Nephron progenitor cell (in vitro differentiated cells): ENCODE measurements at places on chromosomes 2 and 18.

DNA sequence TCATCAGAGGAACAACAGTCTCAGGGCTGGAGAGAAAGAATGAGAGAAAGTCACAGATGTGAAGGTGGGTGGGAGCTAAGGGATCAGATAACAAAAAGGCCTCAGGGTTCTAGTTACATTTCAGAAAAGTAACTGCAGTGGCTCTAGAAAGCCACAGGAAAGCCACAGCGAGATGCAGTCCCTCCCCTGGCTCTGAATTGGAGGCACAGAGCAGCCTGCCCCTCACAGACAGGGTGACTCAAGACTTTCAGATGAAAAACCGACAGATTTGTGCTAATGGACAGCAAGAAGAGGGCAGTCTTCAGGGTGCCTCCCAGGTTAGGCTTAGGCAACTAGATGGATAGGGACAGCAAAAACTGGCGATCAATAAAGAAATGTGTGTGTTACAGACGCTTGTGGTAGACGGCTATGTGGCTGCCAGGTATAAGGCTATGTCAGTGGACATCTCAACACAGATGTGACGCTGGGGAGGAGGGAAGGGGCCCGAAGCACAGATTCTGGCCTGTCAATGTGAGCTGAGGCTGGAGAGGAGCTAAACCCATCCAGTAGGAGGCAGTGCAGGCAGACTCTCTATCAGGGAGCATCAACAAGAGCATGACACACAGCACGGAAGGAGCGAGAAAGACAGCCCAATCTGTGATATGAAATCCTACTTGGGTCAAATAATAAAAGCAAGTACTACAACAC, 26.2 kb downstream of the UNC50 start:
- peak; percentile 41 for DNase-seq

DNA sequence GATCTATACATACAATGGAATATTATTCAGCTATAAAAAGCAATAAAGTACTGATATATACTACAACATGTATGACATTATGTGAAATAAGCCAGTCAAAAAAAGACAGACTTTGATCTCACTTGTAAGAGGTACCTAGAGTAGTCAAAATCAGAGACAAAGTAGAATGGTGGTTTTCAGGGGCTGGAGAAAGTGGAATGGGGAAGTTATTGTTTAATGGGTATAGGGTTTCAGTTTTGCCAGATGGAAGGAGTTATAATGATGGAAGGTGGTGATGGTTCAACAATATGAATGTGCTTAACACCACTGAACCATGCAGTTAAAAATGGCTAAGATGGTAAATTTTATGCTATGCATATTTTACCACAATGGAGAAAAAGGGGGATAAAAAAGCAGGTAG, 6.3 kb downstream of the COBLL1 start:
- no peak for DNase-seq

GRCh38 chr2:30580391-30580790, 133.3 kb downstream of the LCLAT1 start:
- DNase-seq, result no peak

- no peak for DNase-seq
Measured at GRCh38 chr2:10327896-10328669, 25.4 kb downstream of the HPCAL1 start.

GRCh38 chr2:190454795-190455194, 46.6 kb downstream of the MFSD6 start:
- DNase-seq, result no peak

DNA sequence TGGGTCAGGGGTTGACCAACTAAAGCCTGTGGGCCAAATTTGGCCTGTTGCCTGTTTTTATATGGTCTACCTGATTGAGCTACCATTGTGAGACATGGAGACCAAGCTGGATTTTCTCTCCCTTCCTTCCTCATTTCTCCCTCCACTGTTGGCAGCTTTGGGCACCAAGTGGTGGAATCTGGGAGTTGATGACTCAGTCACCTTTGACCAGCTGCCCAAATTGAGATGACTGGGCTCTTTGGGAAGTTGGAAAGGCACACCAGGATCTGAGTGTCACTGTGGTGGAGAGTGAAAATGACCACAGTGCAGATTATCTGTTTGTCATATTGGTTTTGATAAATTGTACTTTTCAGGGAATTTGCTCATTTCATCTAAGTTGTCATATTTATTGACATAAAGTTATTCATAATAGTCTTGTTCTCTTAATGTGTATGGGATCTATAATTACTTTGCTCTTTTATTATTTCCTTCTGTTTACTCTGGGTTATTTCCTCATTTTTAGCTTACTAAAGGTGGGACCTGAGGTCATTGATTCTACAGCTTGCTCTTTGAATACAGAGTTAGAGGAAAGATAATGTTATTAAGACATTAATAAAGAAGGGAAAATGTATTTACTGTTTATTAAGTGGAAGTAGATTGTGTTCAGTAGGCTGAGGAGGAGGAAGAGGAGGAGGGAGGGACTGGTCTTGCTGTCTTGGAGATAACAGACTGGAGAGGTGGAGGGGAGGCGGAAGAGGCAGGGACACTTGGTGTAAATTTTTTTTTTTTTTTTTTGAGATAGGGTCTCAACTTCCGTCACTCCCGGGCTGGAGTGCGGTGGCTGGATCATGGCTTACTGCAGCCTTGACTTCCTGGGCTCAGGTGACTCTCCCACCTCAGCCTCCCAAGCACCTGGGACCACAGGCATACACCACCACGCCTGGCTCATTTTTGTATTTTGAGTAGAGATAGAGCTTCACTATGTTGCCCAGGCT, 31.8 kb downstream of the AGFG1 start:
- DNase-seq, result no peak

- no peak for DNase-seq
Measured at GRCh38 chr2:175057078-175057685, 52.0 kb upstream of the CHN1 start.

DNA sequence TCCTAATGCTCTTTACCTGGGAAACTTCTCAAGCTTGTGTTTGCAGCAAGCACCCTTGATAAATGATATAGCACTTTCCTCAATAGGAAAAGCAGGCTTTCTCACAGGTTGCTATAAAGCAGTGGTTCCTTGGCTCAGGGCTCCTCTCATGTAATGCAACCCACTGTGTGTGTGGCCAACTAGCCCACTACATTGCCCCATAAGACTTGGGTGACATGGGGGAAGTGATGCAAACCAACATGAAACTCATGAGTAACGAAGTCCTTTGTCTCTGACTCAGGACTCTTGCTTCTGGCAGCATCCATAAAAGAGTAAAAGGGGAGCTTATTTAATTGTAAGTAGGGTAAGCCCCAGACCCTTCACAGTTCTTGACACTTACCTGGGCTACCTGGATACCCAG, 106.9 kb downstream of the COL4A4 start:
- DNase-seq, result no peak

GRCh38 chr2:85248773-85249509, 78.8 kb downstream of the TGOLN2 start:
- no peak for DNase-seq

DNA sequence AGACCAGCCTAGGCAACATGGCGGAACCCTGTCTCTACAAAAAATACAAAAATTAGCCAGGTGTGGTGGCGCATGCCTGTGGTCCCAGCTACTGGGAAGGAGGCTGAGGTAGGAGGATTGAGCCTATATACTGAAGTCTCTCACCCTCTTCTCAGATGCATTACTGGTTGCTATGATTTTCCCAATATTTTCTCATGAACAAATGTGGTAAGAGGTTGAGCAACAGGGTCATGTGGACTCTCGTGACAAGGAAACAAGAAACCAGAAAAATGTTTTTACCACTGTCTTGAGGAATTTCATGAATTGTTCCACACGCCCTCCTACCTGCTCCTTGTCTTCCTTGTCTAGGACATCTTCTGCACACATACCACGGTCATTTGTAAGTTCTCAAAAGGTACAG, 12.4 kb downstream of the LMAN2L start:
- no peak for DNase-seq

DNA sequence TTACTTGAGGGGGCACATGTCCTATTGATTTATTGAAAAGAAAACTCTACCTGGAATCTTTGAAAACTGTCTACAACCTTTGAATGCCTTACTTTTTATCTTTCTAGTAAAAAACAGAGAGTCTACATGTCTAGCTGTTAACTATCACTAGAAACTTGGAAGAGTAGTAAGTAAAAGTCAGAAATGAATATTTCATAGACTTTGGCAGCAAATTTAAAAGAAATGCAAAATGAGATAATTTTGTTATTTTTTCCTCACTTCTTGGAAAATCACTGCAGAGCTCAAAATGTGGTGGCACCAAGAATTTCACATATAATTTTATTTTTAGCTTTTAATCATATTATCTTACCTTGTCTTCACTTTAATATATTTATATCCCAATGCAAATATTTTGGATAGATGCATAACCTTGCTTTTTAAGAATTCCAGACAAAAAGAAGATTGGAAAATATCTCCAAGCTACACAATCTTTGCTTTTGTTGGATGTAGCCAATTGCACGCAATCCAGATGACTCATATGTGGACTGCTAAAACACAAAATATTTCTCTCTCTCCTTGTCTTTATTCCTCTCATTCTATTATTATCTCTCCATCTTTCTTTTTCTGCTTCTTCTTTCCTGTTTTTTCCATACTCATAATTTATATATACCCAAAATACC, 92.2 kb upstream of the DSEL start:
- DNase-seq, result no peak

DNA sequence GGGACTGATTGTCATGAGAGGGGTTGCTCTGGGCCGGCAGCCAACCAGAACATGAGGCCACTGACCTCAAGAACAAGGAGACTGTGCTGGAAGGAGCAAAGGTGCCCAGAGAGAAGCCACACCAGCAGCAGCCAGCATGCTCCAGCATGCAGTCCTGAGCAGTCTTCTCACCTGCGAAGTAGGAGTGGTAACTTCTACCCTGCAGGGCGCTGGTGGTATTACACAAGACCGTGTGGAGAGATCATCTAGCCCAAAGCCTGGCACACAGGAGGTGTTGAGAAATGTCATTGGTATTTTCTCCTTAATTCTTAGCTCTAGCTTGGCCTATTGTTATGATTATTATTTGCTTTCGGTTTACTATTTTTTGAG, 132.7 kb downstream of the TSN start:
- peak; percentile 37 for DNase-seq

- no peak for DNase-seq
Measured at GRCh38 chr2:231425811-231426703, 30.5 kb downstream of the B3GNT7 start.

DNA sequence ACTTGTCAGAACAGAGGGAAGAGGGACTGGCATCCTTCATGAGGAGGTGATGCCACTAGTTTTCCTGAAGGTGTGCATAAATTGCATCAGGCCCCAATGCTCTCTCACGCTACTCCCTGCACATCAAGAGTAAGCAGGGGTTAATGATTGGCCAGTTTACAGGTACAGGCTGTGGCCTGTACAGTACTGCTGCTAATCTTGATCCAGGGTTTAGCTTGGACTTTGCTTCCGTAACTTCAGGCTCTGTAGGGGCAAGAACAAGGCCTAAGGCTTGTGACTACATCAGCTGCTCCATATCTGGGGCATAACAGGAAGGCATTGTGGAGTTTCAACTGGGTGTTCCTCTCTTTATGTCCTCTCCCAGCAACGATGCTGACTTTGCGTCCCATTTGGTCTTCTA, 96.8 kb upstream of the FZD7 start:
- DNase-seq, result no peak

- DNase-seq, result no peak
Measured at GRCh38 chr2:228094377-228094921, 87.0 kb downstream of the SPHKAP start.
